ENCODE measurements at places on chromosomes 3 and 15. TPM values are rescaled to one million over a fixed set of nuclear protein-coding genes. Genes with fewer than 3 reads are reported as not detected.

- no peak for DNase-seq
- H3K36me3 ChIP-seq: no peaks in the 10 kb centered on the region
- no peak overlapping the region for H3K4me3 ChIP-seq
- no peak overlapping the region for H3K27ac ChIP-seq
- no peaks in the 10 kb centered on the region for H3K27me3 ChIP-seq
Measured at GRCh38 chr3:3366386-3366785, 186.9 kb upstream of the CRBN start.

The CLDN1 gene
- total RNA-seq: 0.14 TPM

The PFKFB4 gene
- total RNA-seq: 19.2 TPM

DNA sequence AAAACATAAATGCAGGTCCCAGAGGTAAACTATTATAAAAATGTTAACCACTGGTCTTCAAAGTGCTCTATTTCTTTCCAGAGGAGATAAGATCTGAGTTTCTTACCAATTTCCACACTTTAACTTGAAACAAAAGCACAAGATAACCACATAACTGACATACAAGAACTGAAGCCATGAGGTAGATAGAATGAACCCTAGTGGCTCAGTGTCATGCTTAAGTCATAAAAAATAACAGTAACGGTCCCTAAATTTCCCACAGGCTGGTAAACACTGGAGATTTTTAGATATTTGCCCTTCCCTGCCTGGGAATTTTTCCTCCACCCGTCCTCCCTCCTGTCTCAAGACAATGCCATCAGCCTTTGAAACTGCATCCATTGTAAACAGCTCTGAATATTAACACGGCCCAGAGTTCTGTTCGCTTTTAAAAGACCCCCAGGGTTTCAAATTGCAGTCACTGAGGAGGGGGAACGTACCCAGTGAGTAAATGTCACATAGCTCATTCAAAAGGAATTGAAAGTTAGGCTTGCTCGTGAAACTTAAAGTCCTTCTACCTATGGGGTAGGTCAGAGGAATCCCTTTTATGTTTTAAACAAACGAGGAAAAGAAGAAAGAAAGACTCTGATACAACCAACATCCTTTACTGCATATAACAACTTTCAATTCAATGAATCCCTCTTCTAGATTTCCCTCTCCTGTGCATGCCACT, 5.7 kb downstream of the LRIG1 start:
- peak overlapping the region; percentile 97 for H3K4me3 ChIP-seq
- no peaks in the 10 kb centered on the region for H3K27me3 ChIP-seq
- H3K4me1 ChIP-seq: peaks cover 86% of the 10 kb centered on the region
- DNase-seq: no peak
- H3K27ac ChIP-seq: peak overlapping the region; percentile 46
- no peaks in the 10 kb centered on the region for H3K36me3 ChIP-seq

DNA sequence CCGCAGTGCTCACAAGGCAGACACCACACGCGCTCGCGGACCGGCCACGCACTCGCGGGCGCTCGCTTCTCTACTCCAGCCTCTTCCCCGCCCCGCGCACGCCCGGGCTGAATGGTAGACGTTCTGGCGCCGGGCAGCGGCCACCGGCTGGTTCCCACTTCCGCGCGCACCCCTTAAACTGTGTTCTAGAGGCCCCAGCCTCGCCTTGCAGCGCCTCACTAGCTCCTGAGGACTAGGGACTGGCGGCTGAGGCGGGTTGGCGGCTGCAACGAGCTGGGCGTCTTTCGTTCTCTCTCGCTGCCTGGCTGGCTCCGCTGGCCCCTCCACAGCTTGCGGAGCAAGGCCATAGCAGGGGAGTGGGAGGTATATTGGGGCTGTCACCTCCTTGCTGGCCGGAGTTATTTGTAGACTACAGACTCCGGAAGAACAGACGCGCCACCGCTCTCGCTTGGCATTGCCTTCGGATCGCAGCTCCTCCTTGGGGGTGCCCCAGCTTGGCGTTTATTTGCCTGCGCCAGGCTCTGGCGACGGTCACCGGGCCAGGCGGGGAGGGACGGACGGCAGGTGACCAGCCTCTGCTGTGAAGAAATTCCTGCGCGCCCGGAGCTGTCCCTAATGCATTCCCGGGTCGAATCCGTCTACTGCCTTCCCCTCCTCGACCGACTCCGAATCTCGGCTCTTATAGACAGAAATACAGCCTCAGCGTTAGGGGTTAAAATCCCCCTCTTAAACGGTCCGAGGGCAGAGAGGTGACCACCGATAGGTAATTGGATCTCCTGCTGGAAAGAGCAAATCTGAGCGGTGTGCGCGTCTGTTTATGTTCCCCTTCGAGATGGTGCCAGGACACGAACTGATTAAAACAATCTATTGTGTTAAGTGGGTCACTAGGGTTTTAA, 1.3 kb downstream of the GREM1 start:
- no peak overlapping the region for H3K27ac ChIP-seq
- H3K36me3 ChIP-seq: peaks cover 3% of the 10 kb centered on the region
- peak overlapping the region; percentile 55 for H3K4me3 ChIP-seq
- H3K4me1 ChIP-seq: peaks cover 4% of the 10 kb centered on the region
- peak; percentile 3 for DNase-seq

The CACNA2D2 gene
- 8.7 TPM for total RNA-seq

- no peak overlapping the region for H3K27ac ChIP-seq
- DNase-seq: no peak
- no peaks in the 10 kb centered on the region for H3K27me3 ChIP-seq
Measured at GRCh38 chr15:59364248-59364647, 8.4 kb downstream of the MYO1E start.

- H3K27ac ChIP-seq: no peak overlapping the region
- H3K36me3 ChIP-seq: no peaks in the 10 kb centered on the region
- no peaks in the 10 kb centered on the region for H3K4me1 ChIP-seq
- no peak for DNase-seq
- H3K27me3 ChIP-seq: no peaks in the 10 kb centered on the region
Measured at GRCh38 chr3:53709256-53709655, 137.0 kb downstream of the CHDH start.

The COL6A5 gene
- not detected for total RNA-seq

The FOXL2NB gene
- total RNA-seq: not detected

- peaks cover 22% of the 10 kb centered on the region for H3K36me3 ChIP-seq
- no peaks in the 10 kb centered on the region for H3K4me1 ChIP-seq
- H3K27me3 ChIP-seq: no peaks in the 10 kb centered on the region
- no peak overlapping the region for H3K4me3 ChIP-seq
- DNase-seq: no peak
Measured at GRCh38 chr15:72034859-72035650, 82.9 kb downstream of the MYO9A start.

- H3K4me1 ChIP-seq: peaks cover 11% of the 10 kb centered on the region
- H3K4me3 ChIP-seq: no peak overlapping the region
- H3K27me3 ChIP-seq: no peaks in the 10 kb centered on the region
- no peak overlapping the region for H3K27ac ChIP-seq
- H3K36me3 ChIP-seq: no peaks in the 10 kb centered on the region
Measured at GRCh38 chr3:107945417-107946094, 145.3 kb downstream of the CD47 start.

GRCh38 chr3:71122641-71123040, 460.9 kb downstream of the FOXP1 start:
- no peak overlapping the region for H3K4me3 ChIP-seq
- no peaks in the 10 kb centered on the region for H3K27me3 ChIP-seq
- no peaks in the 10 kb centered on the region for H3K36me3 ChIP-seq
- H3K4me1 ChIP-seq: peaks cover 12% of the 10 kb centered on the region
- H3K27ac ChIP-seq: no peak overlapping the region

DNA sequence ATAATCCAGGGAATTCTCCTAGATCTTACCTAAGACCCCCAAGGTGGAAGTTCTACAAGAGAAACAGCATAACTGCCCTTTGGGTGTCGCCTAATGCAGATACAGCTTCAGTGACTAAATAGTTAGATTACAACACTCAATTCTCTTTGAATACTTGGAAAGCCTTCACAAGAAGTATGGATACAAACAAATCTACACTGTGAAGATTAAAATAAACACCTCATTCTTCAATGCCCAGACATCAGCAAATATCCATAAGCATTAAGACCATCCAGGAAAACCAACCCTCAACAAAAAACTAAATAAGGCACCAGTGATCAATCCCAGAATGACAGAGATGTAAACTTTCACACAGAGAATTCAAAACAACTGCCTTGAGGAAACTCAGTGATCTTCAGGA, 963.2 kb downstream of the PLOD2 start:
- DNase-seq: no peak
- no peaks in the 10 kb centered on the region for H3K27me3 ChIP-seq
- no peak overlapping the region for H3K4me3 ChIP-seq
- H3K27ac ChIP-seq: no peak overlapping the region

- H3K27ac ChIP-seq: no peak overlapping the region
- peak; percentile 65 for DNase-seq
- H3K4me3 ChIP-seq: no peak overlapping the region
- peaks cover 25% of the 10 kb centered on the region for H3K27me3 ChIP-seq
- no peaks in the 10 kb centered on the region for H3K4me1 ChIP-seq
Measured at GRCh38 chr3:139797724-139798343, 120.1 kb upstream of the NMNAT3 start.

- no peaks in the 10 kb centered on the region for H3K4me1 ChIP-seq
- no peaks in the 10 kb centered on the region for H3K27me3 ChIP-seq
- H3K4me3 ChIP-seq: no peak overlapping the region
- DNase-seq: no peak
- no peak overlapping the region for H3K27ac ChIP-seq
Measured at GRCh38 chr3:43018246-43018645, 39.1 kb downstream of the GASK1A start.

DNA sequence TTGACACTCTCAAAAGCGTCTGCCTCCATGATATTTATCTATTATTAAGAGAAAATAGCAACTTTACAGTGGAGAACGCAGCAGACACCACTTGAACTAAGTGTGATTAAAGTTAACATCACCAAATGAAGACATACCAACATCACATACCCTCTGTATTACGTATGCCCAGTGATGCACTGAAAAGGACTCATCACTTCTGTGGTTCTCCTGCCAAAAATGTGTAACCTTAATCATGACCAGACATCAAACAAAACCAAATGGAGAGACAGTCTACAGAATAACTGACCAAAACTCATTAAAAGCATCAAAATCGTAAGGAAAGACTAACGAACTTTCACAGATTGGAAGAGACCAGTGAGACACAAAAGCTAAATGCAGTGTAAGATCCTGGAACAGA, 103.2 kb downstream of the PPP2R3A start:
- peaks cover 4% of the 10 kb centered on the region for H3K36me3 ChIP-seq
- no peak overlapping the region for H3K27ac ChIP-seq
- no peaks in the 10 kb centered on the region for H3K27me3 ChIP-seq
- H3K4me1 ChIP-seq: peaks cover 10% of the 10 kb centered on the region
- DNase-seq: no peak

GRCh38 chr3:197268294-197268693, 30.1 kb downstream of the DLG1 start:
- H3K36me3 ChIP-seq: peaks cover 5% of the 10 kb centered on the region
- no peaks in the 10 kb centered on the region for H3K27me3 ChIP-seq
- no peak for DNase-seq
- H3K4me3 ChIP-seq: no peak overlapping the region
- H3K4me1 ChIP-seq: peaks cover 5% of the 10 kb centered on the region

The PTH1R gene
- total RNA-seq: 0.34 TPM

All from neural crest cell (in vitro differentiated cells).